CD4-positive, alpha-beta memory T cell (primary cell): ENCODE measurements at places on chromosomes 12 and 14.

GRCh38 chr14:99615497-99616157 is 11.6 kb upstream of the CCDC85C start:
- H3K4me3 ChIP-seq = no peak overlapping the region
- H3K27me3 ChIP-seq = peaks cover 5% of the 10 kb centered on the region
- DNase-seq = no peak
- H3K36me3 ChIP-seq = no peaks in the 10 kb centered on the region

DNA sequence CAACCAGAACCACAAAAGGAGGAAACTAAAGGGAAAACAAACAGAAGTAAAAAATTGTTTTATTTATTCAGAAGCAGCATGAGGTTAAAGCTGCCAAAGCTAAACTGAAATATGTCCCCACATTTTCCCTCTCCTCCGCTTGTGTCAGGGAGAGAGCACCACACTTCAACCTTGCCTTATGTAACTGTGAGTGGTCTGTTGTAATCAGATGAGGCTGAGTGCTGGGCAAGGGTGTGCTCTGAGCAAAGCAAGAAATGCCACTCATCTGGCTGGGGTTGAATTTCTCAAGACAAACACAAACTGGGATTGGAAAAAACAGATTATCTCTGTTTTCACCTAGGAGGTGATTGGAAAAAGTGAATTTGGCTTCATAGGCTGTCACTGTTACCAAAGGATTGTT is 12.2 kb downstream of the CAPZA3 start:
- no peak overlapping the region for H3K27ac ChIP-seq
- no peak for DNase-seq
- H3K36me3 ChIP-seq = no peaks in the 10 kb centered on the region
- H3K4me1 ChIP-seq = no peaks in the 10 kb centered on the region
- no peaks in the 10 kb centered on the region for H3K27me3 ChIP-seq

- H3K36me3 ChIP-seq = no peaks in the 10 kb centered on the region
- H3K4me3 ChIP-seq = no peak overlapping the region
- no peak for DNase-seq
- H3K27ac ChIP-seq = no peak overlapping the region
- no peaks in the 10 kb centered on the region for H3K4me1 ChIP-seq
These were observed 76.4 kb upstream of the CCDC60 start for GRCh38 chr12:119258149-119258548.

- H3K4me1 ChIP-seq = no peaks in the 10 kb centered on the region
- peaks cover 45% of the 10 kb centered on the region for H3K36me3 ChIP-seq
- no peaks in the 10 kb centered on the region for H3K27me3 ChIP-seq
- no peak overlapping the region for H3K4me3 ChIP-seq
- no peak overlapping the region for H3K27ac ChIP-seq
These were observed 12.7 kb downstream of the AGAP2 start for GRCh38 chr12:57725851-57726150.

DNA sequence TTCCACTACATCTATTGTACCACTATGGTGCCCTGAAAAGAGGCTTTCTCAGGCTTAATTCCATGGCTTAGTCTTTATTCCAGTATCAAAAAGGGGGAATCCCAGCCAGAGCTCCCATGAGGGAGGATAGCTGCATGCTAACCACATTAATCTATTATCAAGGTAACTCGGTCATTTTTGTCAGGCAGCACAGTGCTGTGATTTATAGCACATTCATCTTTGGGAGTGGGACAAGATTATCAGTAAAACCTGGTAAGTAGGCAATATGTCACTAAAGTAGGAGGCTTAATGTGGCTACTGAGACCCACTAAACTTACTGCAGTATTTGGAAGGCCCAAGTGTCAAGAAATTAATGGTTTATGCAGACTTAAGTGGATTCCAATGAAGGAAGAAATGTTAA is 58.9 kb downstream of the DAD1 start:
- H3K27me3 ChIP-seq = no peaks in the 10 kb centered on the region
- DNase-seq = no peak
- H3K27ac ChIP-seq = peak overlapping the region; percentile 76
- peaks cover 96% of the 10 kb centered on the region for H3K4me1 ChIP-seq
